ENCODE measurements at places on chromosomes 3 and 15.

GRCh38 chr15:62165793-62166375 lies 799 bp upstream of the C2CD4B start:
- no peak for DNase-seq

DNA sequence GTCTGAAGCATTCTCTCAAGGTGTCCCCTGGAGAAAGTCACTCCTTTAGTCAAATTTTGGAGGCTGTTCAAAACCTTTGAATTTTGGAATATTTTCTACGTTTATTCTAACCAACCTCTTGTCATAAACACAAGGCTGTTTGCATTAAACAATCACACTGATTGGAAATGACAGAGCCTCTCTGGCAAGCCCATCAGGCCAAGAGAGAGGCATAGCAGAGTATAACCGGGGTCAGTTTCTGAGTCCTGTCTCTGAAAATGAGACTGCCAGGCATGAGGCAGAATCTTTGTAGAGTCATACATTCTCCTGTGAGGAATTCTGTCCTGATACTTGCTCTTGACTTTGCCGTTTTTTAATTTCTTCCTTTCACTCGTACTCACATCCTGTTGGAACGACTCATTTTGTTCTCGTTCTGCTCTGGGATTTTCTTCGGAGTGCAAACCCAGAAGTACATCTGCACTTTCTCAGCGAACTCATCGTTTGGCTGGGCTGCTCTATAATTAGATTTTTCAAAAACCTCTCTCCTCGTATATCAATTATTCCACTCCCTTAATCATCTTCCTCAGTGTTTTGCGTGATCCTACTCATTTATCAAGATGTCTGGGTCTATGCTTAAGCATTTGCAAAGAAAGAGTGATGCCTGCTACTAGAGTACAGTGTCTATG lies 114.2 kb downstream of the AGBL1 start:
- DNase-seq = no peak

GRCh38 chr3:128103136-128103676 lies 20.4 kb downstream of the RUVBL1 start:
- DNase-seq = no peak

GRCh38 chr15:23690450-23690852 lies 3.3 kb upstream of the NDN start:
- peak; percentile 74 for DNase-seq

DNA sequence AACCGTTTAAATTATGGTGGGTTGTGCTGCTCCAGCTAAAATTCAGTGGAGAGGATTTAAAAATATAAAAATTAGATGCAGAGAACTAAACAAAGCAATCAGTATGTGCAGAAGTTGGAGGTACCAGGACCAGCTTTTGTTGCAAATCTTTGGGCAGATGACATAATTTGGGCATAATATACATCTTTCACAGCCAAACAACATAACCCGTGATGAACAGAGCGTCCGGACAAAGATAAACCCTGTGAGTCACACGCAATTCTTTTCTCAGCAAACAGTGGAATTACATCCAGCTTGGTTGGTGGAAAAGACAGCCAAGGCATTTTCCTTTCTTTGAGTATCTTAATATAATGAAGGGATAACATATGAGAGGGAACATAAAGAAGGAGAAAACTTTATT lies 419.4 kb upstream of the ADAMTS9 start:
- no peak for DNase-seq

DNA sequence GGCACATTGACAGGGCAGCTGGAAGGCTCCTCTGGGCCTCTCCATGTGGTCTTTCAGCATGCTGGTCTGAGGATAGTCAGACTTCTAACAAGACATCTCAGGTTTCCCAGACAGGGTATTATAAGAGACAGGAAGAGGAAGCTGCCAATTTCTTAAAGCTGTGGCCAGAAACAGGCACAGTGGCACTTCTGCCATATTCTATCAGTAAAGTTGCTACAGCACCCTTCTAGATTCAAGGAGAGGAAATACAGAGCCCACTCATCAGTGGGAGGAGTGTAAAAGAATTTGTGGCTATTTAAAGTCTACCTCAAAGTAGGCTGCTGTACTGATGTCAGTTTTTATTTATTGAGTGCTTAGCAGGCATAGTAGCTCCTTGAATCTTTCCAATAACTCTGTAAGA lies 55.5 kb downstream of the BTD start:
- no peak for DNase-seq

DNA sequence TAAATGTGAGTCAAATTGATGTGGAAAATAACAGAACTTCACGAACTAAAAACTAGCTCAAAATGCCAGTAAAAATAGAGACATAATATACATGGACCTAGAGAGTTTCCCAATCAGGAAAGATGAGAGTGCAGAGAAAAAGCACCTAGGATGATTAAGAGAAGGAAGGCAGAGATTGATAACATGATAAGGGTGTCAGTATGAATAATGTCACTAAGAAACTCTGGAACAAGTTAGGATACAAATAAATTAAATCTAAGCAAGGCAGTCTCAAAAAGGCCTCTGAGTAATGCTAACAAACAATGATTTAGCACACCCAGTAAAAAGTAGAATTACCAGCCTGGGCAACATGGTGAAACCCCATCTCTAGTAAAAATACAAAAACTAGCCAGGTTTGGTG lies 304.7 kb upstream of the DPPA4 start:
- DNase-seq = no peak

DNA sequence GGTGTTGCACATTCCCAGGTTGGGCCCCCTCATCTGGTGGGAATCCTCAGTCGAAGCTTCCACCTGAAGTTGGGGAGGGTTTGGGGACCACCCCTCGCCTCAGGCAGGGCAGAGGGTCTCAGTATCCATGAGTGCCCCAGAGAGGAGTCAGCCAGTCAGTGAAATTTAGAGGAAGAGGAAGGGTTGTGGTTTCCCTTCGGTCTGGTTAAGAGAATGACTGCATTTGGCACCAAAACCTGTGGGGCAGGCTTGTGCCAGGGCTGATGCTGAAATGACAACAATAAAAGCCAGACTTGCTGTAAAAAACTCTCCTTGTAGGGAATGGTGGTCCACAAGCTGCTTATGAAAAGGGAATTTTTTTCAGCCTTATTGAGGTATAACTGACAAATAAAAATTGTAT lies 22.6 kb downstream of the LMCD1 start:
- DNase-seq = no peak

DNA sequence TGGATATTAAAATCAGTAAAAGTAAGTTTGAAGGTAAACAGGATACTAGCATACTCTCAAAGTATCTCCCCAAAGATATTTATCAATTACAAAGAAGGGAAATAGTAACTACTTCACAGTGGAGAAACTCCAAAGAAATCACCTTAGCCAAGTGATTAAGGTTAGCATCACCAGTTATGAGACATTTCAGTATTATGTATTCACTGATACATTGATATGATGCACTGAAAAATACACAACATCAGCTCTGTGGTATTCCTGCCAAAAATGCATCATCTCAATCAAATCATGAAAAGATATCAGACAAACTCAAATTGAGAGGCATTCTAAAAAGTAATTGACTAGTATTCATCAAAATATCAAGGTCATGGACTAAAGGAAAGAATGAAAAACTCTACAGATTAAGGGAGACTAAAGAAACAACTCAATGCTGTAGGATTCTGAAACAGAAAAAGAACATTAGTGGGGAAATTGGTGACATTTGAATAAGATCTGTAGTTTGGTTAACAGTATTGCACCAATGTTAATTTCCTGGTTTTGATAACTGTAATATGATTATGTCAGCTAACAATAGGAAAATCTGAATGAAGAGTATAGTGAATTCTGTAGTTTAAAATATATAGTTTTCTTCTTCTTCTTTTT lies 215.4 kb downstream of the UACA start:
- no peak for DNase-seq

DNA sequence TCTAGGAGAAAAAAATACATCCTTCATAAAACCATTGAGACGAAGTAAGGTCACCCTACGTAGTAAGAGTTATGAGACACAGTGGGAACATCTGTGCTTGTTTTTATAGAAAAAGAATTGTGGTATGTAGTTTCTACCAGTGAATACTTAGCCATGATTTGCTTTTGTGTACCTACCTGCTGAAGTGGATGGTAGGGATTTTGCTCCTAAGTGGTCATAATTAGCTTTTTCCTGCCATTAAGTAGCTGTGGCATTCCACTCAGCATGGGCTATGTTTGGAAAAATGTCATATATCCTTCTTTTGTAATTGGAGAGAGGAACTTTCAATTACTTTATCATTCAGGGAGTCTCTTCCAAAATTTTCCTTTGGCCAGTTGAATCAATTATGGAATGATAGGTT lies 63.7 kb downstream of the CHD2 start:
- DNase-seq = no peak

DNA sequence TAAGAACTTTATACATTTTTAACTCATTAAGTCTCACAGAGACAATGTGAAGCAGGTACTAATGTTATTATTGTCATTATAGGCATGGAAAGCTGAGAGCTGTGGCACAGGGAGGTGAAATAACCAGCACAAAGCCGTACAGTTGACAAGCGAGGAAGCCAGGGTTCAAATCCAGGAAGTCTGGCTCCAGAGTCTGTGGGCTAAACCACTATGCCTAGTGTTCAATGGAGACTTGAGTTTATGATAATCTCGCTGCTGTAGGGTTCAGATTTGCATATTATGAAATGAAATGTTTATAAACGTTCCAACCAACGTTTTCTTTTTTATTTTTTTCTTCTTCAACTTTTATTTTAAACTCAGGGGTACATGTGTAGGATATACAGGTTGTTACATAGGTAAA lies 60.0 kb downstream of the CHST2 start:
- DNase-seq = no peak

- DNase-seq = no peak
Measured at GRCh38 chr3:38086496-38086895, 47.5 kb downstream of the DLEC1 start.

GRCh38 chr3:127738192-127738840 lies 65.6 kb downstream of the ABTB1 start:
- DNase-seq = peak; percentile 40

GRCh38 chr15:94416820-94417219 lies 185.5 kb downstream of the MCTP2 start:
- DNase-seq = no peak

GRCh38 chr3:65409176-65409569 lies 629.5 kb downstream of the MAGI1 start:
- DNase-seq = no peak

DNA sequence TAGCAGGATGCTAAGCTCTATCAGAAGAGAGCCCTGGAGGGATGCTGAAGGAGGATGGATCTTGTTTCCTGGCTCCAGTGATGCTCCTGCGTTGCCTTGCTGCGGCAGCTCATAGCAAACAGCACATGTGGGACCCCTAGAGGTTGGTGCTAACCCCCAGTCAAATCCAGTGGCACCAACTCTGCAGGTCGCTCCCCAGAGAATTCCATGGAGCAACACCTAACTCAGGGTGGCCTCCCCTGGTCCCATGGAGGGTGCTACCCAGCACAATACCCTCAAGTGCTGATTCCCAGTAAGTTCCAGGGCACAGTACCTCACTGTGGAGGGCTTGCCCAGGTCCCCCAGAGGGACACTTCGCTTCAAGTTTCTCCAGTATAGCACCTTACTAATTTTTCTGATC lies 231.2 kb downstream of the NEK10 start:
- DNase-seq = no peak

- DNase-seq = no peak
Measured at GRCh38 chr3:194072097-194072428, 63.9 kb upstream of the HES1 start.

- no peak for DNase-seq
Measured at GRCh38 chr3:71724584-71725270, 475 bp downstream of the EIF4E3 start.

- peak; percentile 34 for DNase-seq
Measured at GRCh38 chr15:76576523-76577279, 240.1 kb downstream of the ISL2 start.

GRCh38 chr3:171566803-171567422 lies 106.7 kb upstream of the TNIK start:
- no peak for DNase-seq

DNA sequence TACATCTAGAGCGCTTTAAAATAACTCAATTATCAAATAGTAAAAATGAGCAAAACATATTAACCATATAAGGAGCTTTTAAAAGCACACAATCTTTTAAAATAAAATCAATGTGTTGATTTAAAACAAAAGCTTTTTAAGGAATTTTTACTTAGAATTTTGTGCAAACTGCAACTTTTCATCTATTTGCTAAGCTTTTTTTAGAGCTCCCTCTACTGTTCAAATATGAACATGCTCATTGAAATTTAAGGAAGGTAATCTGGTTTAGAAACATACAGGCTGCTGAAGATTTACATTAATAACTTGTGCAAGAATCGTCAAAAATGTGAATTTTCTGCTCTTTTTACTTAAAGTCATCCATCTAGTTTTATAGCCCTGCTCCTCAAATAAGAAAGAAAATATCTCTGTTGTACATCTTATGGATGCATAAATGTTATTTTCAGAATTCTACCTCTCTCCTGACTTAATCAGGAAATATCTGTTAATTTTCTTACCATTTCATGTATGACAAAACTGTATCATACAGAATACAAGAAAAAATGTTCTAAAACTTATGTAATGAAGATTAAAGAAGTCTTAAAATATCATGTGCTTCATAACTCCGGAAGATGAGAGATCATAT lies 469.4 kb upstream of the ROBO2 start:
- DNase-seq = no peak

DNA sequence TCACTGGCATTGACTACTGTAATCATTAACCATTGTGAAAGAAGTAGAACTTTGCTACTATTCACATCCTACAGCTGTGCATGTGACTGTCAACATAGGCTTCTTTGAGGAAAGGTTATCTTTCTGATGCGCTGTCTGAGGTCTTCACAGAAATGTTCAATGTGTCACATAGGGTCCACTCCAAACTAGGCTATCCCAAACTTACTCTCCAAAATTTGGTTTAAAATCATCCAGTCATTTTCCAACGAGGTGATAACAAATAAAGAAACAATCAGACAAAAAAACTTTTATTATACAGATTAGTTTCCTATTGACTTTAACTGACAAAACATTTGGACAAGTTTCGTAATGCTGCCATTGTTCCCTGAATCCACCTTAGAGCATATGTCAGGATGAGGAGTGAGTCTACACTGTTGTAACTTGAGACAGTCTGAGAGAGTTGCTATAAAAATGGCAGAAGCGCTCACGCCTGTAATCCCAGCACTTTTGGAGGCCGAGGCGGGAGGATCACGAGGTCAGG lies 511.6 kb downstream of the PLOD2 start:
- DNase-seq = no peak

All from dorsolateral prefrontal cortex (tissue), 122 donors.